ENCODE measurements at places on chromosomes 4 and X. TPM values are rescaled to one million over a fixed set of nuclear protein-coding genes. Genes with fewer than 3 reads are reported as not detected.
A peak's percentile ranks its signal among the peaks of the same experiment; 100 is the strongest.

GRCh38 chr4:78039678-78040077 lies 17.4 kb upstream of the FRAS1 start:
- no peak for DNase-seq

- peak; percentile 69 for DNase-seq
These were observed 110.9 kb upstream of the ANK2 start for GRCh38 chr4:112938461-112939058.

MAGED4 gene
- not detected for total RNA-seq

- DNase-seq = no peak
These were observed 107.7 kb upstream of the BCOR start for GRCh38 chrX:40205471-40205870.

- DNase-seq = no peak
These were observed 56.4 kb downstream of the PDGFC start for GRCh38 chr4:156915221-156915620.

DNA sequence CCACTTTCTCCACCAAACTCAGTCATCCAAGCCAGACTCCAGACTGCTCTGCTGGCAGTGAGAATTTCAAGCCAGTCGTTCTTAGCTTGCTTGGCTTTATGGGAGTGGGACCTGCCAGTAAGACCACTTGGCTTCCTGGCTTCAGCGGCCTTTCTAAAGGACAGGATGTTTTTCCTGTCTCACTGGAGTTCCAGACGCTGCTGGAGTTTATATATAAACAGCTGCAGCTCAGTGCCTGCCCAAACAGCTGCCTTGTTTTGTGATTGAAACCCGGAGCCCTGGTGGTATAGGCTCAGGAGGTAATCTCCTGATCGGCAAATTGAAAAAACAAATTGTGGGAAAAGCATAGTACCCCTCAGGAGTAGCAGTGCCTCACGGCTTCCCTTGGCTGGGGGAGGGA lies 1165.8 kb upstream of the ADGRL3 start:
- DNase-seq = no peak

GRCh38 chr4:15963001-15963451 lies at the start of gene FGFBP2:
Gene FGFBP2, minus strand, starts transcription at chr4:15963175. Its CDS starts 46 bp downstream, at chr4:15963129.
- peak; percentile 60 for DNase-seq

DNA sequence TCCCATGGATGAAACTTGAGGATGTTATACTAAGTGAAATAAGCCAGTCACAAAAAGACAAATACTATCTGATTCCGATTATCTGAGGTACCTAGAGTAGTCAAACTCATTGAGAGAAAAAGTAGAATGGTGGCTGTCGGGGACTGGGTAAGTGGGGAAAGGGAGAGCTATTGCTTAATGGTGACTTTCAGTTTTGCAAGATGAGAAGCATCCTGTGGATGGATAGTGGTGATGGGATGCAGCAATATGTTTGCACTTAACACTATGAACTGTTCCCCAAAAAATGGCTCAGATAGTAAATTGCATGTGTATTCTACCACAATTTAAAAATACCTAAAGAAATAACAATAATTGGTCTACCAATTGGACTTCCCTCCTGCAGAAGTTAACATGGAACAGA lies 181.5 kb downstream of the SHROOM3 start:
- DNase-seq = no peak

DNA sequence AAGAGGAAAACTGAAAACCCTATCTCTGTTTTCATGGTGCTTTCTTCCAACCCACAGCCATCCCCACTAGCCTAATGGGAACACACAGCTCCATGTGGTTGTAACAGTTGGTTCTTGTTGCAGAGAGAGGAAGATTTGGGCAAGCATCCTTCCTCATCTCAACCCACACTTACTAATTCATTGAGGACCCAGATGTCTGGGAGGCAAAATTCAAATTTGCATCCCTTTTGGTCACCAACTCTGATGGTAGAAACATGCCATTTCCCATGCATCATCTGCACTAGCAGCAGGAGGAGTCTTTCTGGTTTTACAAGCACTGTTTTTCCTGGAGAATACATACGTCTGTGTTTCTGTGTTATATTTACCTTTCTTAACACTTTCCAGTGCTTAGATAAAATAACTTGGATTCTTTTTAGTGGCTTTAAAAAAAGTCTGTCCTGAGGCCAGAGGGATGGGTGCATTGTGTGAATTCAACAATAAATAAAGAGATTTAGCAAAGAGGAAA lies 301.0 kb downstream of the KCTD8 start:
- DNase-seq = no peak

DNA sequence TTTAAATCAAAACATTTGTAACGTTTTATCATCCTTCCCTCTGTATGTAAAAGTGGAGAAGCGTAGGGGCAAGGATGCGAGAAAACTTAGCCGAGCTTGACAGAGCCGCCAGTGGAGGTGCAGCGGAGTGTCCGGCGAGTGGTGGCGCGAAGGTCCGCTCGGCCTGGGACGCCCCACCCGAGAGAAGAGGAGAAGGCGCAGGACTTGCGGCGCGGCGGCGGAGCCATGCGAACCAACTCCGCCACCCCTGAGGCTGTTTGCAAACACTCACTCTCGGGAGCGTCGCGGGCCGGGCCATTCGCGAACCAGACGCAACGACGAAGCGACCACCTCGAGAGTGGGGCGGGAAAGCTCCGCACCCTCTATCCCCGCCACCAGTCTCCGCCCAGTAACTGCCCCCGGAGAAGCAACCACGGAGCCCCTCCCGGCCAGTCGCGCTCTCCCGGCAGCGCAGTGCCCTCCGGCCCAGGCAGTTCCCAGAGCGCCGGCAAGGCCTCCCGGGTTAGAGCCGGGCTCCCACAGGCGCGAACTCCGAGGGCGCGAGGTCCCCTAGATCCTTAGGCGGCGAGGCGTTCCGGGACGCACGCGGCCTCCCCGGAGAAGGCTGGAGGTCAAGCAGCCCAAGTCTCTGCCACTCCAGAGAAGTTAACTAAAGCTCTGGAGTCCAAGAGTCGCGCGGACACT lies 2.3 kb upstream of the MAB21L2 start:
- DNase-seq = no peak

PHEX gene
- 0.18 TPM for total RNA-seq

DNA sequence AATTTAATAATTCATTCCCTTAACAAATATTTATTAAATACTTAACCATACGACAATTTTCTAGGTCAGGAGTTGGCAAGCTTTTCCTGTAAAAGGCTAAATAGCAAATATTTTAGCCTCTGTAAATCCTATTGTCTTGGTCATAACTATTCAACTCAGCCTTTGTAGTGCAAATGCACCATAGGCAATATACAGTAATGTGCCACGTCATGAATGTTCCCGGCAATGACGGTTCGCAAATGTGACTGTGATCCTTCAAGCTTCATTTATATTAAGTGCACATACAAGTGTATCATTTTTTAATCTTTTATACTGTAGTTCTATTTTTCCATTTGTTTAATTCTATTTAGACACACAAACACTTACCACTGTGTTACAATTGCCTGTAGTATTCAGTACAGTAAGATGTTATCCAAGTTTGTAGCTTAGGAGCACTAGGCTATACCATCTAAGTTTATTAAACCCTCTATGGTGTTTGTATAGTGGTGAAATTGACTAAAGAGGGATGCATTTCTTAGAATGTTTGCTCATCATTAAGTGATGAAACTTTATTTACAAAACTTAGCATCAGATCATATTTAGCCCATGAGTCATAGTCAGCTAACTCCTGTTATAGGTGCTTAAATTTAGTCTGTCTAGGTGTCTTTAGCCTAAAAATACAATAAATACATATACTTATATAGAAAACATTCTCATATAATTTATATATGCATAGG lies 553.6 kb downstream of the STPG2 start:
- no peak for DNase-seq

- no peak for DNase-seq
These were observed 41.9 kb downstream of the TNIP2 start for GRCh38 chr4:2714061-2714770.

GRCh38 chr4:2320746-2321145 lies 58.8 kb upstream of the MXD4 start:
- DNase-seq = no peak

- no peak for DNase-seq
These were observed 83.3 kb downstream of the DDIT4L start for GRCh38 chr4:100106982-100107381.

DNA sequence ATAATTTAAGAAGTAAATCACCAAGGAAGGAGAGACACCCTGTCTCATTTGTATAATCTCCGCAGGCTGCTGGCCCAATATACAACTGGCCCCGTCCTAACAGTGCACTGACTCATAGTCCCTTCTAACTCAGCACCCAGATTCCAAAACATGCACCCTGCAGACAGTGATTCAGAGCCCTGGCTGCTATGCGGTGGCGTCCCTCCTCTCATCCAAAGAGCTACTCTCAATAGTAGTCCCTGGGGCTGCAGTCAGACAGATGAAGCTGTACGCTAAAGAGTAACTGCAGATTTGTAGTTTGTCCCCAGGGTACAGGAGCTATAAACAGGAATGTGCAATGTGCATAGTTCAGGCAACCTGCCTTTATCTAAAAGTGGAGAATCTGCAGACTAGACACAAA lies 23.0 kb downstream of the GABRA3 start:
- DNase-seq = no peak

- no peak for DNase-seq
These were observed 77.0 kb upstream of the ENPP6 start for GRCh38 chr4:184294606-184295133.

RRAGB gene
- total RNA-seq = 4.3 TPM

CTAG2 gene
- not detected for total RNA-seq

DNA sequence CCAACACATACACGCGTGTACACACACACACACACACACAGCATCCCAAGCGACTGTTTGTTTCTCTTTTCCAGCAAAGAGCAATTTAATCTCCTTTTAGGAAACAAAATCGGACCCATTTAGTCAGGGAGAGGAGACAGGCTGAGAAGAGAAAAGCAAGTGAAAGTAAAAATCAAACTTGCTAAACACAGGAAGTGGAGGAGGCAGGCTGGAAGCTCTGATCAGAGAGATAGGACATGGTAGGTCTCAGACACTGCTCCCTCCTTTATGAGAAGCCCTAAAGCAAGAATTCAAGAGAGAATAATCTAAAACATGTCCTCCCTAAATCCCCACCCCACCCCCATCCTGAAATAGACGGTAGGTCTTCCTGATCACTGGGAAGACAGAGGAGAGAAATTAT lies 62.3 kb downstream of the GPC3 start:
- no peak for DNase-seq

- DNase-seq = no peak
These were observed 391.1 kb downstream of the STIM2 start for GRCh38 chr4:27251771-27252170.

GRCh38 chr4:47567511-47567910 lies 82.4 kb downstream of the ATP10D start:
- DNase-seq = no peak

GRCh38 chr4:36523182-36523581 lies 241.8 kb downstream of the DTHD1 start:
- DNase-seq = no peak

All from HT-29 (cell line).